ENCODE measurements at places on chromosomes 6 and 20. TPM values are rescaled to one million over a fixed set of nuclear protein-coding genes. Genes with fewer than 3 reads are reported as not detected.

The C6orf15 gene
- total RNA-seq, result 0.09 TPM

The RFX6 gene
- total RNA-seq, result not detected

The SAMD5 gene
- 0.43 TPM for total RNA-seq

The HLA-C gene
- 49.3 TPM for total RNA-seq

The MUC22 gene
- 0.03 TPM for total RNA-seq

The MKKS gene
- 18.9 TPM for total RNA-seq

The RPP21 gene
- total RNA-seq, result 75.7 TPM

The OR2H2 gene
- total RNA-seq, result not detected

The CAGE1 gene
- not detected for total RNA-seq

The CRIP3 gene
- total RNA-seq, result 0.45 TPM

The WFDC10B gene
- total RNA-seq, result not detected

The ZC3H12D gene
- total RNA-seq, result 0.12 TPM

The FOXA2 gene
- 17.8 TPM for total RNA-seq

The TMEM217 gene
- total RNA-seq, result 0.82 TPM

The ZSCAN16 gene
- total RNA-seq, result 4.2 TPM

The CTCFL gene
- not detected for total RNA-seq

The CST4 gene
- not detected for total RNA-seq

The PNLDC1 gene
- total RNA-seq, result 0.08 TPM
